HEK293T (cell line): ENCODE measurements at places on chromosomes 5 and 9.
A peak's percentile ranks its signal among the peaks of the same experiment; 100 is the strongest.

GRCh38 chr5:66628561-66628960 is 32.4 kb downstream of the MAST4 start:
- DNase-seq: no peak

DNA sequence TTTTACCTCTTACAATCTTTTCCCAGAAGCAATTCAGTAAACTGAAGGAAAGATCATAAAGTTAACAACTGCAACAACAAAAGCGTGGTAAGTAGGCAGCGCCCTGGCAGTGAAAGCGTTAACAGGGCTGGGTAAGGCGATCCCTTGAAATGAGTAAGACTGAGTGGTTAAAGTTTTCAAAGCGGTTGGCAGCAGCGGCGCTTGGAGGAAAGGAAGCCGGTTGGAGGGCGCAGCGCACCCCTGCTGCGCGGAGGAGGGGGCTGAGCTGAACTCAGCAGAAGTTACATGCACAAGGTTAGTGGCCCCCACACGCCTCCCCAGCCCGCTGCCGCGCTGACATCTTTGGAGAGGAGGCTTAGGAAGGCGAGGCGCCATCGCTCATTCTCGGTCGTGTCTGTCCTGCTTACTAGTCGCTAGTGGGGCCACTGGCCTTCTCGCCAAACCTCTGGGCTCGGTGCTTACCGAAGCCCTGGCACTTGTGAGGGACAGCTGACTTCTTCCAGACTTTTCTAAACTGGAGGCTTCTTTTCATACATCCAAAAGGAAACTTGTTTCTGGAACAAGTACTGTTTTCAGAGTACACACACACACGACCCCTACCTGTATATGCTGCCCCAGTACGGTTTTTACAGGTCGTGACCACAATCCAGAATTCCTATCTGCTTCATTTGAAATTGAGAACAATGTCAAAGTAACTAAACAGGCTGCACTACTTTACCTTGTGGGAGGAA is at the start of gene SH3RF2:
TSS of gene SH3RF2 (plus strand) at position 178 of the 731 bp plus-strand sequence. CDS start 1,351 bp downstream, outside the sequence.
- peak; percentile 79 for DNase-seq

DNA sequence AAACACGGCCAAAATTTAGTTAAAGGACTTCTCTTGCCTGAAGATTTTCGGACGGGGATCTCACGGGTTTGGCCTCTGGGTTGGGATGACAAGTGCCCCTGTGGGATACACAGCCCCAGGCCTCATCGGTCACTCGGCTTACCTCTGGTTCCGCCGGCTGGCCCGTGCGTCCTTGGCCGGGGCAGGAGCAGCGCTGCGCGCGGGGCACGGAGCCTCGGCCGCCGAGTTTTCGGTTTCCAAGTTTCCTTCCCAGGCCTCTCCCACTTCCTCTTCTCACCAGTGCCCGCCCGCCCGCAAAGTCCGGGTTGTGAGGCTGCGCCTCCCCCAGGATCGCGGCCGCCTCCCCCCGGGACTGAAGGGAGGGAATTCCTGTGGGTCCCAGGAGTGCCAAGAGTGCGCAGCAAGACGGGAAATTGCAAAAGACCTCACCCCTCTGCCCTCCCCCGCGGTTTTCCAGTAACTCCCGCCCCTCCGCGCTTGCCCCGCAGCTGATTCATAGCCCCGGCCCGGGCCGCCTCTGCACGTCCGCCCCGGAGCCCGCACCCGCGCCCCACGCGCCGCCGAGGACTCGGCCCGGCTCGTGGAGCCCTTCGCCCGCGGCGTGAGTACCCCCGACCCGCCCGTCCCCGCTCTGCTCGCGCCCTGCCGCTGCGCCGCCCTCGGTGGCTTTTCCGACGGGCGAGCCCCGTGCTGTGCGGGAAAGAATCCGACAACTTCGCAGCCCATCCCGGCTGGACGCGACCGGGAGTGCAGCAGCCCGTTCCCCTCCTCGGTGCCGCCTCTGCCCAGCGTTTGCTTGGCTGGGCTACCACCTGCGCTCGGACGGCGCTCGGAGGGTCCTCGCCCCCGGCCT is at the start of gene OSMR:
TSS of gene OSMR (plus strand) at position 487 of the 853 bp plus-strand sequence. CDS start 23,033 bp downstream, outside the sequence.
- peak; percentile 53 for DNase-seq

GRCh38 chr5:43191740-43192557 is at the start of gene NIM1K:
TSS of gene NIM1K (plus strand) at chr5:43192225. CDS start at chr5:43245776, 53,551 bp downstream.
- peak; percentile 65 for DNase-seq

DNA sequence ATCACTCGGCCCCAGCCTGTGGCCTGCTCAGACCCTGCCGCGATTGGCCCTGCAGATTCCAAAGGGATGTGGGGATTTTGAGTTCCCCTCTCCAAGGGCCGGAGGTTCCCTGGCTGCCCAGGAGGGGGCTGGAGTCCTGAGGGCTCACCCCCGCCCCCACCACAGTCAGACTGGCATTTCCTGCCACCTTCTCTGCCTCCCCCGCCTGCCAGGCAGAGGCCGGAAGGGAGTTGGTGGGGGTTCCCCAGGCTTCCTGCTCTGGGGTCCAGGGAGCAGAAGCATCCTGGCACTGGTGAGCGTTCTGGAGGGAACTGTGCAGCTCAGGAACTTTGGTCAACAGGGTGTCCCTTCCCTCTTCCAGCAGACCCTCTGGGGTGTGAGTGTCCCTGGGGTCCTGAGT is 70.6 kb downstream of the RXRA start:
- no peak for DNase-seq

GRCh38 chr9:6897898-6898302 is 140.1 kb downstream of the KDM4C start:
- no peak for DNase-seq

GRCh38 chr9:79396168-79396567 is 175.6 kb upstream of the TLE4 start:
- no peak for DNase-seq

GRCh38 chr9:99773468-99774138 is 48.1 kb upstream of the NR4A3 start:
- DNase-seq: no peak

DNA sequence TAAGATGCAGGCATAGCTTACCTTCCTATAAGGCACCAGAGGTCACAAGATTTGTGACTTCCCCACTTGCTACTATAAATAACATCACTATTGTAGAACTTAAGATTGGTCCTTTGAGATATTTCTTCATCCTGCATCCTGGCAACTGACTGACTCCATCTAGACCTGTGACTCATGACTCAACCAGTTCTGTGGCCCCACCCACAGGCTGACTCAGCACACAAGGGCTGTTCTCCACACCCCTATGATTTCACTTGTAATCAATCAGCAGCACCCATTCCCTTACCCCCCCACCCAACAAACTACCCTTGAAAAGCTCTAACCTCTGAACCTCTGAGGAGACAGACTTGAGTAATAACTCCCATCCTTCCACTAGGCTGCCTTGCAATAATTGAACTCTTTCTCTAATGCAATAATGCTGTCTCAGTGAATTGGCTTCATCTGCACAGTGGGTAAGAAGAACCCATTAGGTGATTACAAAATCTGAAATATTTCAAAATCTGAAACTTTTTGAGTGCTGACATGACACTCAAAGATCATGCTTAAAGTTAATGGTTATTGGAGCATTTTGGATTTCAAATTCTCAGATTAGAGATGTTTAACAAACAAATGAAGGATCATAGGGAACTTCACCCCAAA is 296.7 kb downstream of the ARL15 start:
- DNase-seq: no peak

DNA sequence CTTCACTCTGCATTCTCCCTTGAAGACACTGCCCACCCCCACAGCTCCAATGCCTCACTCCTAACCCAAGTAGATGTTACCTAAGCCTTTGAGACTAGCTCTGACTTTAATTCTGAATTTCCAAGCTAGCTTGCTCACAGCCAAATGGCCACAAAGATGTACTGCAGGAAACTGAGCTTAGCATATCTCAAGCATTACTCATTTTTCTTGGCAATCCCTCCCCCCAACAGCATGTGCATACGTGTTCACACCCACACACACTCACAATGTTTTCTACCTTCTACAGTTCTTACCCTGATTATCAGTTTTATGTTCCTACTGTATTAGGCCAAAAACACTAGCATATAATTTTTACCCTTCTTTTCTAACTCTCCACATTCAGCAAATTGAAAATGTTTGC is 13.7 kb upstream of the GRIA1 start:
- no peak for DNase-seq

GRCh38 chr5:111119856-111120255 is 27.7 kb downstream of the WDR36 start:
- DNase-seq: no peak

DNA sequence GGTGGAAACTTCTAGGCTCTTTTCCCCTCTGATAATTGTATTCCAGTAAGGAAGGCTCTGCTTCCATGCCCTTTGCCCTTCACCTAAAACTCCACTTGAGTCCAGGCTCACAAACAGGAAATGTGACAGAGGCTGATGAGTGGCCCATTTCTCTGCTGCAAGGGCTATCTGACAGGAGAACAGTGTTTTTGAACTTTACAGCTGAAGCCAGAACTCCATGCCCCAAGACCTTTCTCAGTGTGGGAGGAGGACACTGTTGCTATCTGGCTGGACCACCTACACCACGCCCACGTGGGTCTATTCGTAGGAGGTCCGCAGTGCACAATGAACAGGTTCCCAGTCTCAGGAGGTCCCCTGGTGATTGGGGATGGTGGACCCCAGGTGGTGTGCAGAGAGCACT is 13.6 kb downstream of the GGTA1 start:
- no peak for DNase-seq

DNA sequence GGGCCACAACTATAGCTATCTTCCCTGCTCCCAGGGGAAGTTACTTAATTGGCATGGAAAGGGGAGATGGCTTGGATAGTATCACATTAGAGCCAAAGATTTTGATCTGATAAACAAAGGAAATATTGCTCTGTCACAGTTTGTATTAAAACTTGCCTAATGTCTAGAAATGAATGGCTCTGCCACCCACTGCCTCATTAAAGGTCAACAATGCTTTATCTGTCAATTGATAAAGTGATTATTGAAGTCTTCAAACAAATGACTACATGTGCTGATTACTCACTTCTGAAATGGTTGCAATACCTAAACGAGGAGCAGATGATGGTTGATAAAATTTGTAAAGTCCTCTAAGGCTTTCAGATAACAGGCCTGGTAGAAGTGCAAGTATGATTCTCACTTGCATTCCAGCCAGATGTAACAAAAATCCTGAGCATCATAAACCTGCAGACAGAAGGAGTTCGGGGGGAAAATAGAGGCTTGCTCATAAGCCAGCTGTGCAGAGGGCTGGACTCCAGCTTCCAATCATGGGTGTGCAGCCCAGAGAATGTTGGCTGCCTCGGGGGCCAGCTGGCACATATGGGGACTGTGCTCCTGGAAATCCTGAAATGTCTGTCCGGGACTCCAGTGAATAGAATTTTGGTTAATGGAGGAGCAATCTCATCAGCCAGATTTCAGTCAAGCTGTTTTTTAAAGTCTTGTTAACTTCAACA is 200.5 kb upstream of the SLC27A6 start:
- DNase-seq: no peak
